Stimulated activated naive CD4-positive, alpha-beta T cell (primary cell): ENCODE measurements at places on chromosomes 6 and 20.

DNA sequence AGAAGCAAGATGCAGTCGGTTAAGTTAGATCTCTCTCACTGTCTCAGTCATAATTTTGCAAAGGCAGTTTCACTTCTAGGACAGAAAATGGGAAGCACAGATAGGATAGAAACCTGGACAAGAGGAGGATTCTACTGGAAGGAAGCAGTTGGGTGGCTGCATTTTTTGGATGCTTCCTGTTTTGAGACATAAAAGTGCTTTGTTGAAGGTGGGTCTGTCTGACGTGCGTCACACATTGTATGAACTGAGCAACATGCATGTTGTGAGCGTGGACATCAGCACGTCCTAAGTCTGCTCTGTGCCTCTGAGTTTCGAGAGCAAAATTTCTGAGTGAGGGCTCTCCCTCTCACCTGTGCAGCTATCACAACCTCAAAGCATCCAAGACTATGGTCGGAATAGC lies 68.7 kb upstream of the SNX9 start:
- DNase-seq, result no peak

- peak; percentile 36 for DNase-seq
These were observed 9.5 kb upstream of the HLA-DOA start for GRCh38 chr6:33018904-33019303.

GRCh38 chr6:30202366-30202765 lies 10.8 kb downstream of the TRIM26 start:
- no peak for DNase-seq

- no peak for DNase-seq
These were observed 15.7 kb downstream of the ADTRP start for GRCh38 chr6:11762794-11763459.

- no peak for DNase-seq
These were observed 27.3 kb upstream of the SLC22A23 start for GRCh38 chr6:3484192-3484591.

DNA sequence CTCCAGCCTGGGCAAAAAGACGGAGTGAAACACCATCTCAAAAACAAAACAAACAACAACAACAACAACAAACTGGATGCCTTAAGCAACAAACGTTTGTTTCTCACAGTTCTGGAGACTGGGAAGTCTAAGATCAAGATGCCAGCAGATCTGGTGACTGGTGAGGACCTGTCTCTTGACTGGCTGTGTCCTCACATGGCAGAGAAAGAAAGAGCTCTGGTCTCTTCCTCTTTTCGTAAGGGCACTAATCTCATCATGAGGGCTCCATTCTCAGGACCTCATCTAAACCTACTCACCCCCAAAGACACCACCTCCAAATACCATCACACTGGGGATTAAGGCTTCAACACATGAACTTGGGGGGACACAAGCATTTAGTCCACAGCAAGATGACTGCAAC lies 13.5 kb upstream of the GFOD1 start:
- DNase-seq, result no peak

DNA sequence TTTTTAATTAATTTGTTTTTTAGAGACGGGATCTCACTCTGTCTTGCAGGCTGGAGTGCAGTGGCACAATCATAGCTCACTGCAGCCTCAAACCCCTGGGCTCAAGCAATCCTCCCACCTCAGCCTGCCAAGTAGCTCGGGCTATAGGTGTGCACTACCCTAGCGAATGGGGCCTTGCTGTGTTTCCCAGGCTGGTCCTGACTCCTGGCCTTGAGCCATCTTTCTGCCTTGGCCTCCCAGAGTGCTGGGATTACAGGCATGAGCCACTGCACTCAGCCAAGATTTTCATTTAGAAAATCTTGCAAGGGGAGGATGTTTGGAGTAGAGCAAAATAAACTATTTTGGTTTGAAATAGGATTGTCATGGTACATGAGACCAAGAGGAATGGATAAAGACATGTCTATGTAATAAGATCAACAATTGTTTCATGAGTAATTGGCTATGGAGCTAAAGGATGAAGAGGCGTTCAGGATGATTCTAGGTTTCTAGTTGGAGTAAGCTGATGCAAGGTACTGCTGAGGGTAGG lies 237.8 kb downstream of the UST start:
- DNase-seq, result no peak

DNA sequence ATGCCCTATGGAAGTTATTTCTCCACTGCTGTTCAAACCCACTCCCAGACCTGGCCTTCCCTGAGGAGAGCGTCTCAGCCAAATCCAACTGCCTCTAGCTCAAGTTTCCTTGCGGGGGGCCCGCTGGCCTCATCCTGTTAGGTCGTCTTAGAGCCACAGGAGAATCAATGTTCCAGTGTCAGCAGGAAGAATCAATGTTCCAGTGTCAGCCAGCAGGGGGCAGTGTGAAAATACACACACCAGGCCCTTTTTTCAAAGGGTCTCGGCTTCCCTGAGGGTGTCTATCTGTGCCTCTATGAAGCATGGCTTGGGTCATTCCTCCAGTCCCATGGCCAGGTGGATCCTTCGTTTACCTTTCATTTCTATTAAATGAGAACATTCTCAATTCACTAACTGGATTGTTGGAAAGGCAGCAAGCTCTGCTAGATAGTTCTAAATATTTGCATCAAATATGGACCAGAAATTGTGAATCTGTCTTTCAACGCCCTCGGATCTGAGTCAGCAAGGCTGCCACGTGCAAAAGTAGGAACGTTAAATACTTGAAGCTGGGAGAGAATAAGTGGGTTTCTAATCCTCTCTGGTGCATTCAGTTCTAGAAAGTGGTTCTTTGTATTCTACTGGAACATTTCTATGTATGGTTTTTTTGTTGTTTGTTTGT lies 19.2 kb downstream of the PRND start:
- peak; percentile 72 for DNase-seq

GRCh38 chr20:5580940-5581708 lies 169.1 kb upstream of the SHLD1 start:
- no peak for DNase-seq

DNA sequence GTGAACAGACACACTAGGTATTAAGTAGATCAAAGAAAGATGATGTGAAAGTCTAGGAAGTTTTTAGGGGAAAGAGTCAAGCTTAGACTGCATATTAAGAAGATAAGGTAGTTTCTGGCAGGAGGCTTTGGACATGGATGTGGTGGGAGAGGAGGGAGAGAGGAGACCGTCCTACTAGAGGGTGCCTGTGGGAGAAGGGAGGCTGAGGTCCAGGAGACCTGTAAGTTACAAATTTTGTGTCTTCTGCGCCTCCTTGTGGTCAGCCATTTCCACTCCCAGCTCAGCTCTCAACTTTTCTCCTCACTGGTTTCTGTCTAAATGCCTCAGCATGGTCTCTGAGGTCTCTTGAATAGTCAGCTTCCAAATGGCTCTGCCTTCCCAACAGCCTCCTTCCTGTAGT lies 193.5 kb downstream of the UNC5CL start:
- DNase-seq, result no peak

DNA sequence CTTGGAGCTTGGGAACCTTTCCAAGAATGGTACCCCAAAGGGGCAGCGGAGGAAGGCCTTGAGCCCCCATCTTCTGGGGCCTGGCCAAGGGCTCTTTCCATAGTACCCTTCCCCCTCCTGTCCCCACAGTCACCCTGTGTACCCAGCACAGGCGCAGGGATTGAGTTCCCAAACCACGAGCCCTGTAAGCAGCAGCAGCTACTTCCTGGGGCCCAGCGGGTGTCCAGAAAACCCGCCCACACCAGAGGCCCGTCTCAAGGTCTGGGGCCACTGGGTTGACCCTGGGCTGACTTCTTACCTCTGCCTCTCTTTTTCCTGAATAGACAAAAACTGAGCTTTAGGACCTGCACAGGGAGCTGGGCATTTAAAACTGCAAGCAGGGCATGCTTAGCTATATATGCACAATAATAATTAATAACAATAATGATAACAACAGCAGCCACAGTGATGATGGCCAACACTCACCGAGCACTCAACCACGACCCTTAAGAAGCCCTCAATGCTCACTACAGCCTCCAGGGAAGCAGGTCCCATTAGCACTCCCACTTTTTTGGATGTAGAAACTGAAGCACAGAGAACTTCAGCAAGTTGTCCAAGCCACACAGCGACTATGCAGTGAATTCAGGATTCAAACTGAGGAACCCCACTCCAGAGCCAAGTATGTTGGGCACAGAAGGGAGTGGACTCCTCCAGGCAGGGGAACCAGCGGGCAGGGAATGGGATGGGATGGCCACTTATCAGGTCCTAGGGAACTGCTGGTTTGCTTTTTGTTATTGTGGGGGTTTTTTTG lies 14.5 kb downstream of the NOL4L start:
- no peak for DNase-seq

- no peak for DNase-seq
These were observed 40.0 kb downstream of the ALDH8A1 start for GRCh38 chr6:134909701-134910592.

DNA sequence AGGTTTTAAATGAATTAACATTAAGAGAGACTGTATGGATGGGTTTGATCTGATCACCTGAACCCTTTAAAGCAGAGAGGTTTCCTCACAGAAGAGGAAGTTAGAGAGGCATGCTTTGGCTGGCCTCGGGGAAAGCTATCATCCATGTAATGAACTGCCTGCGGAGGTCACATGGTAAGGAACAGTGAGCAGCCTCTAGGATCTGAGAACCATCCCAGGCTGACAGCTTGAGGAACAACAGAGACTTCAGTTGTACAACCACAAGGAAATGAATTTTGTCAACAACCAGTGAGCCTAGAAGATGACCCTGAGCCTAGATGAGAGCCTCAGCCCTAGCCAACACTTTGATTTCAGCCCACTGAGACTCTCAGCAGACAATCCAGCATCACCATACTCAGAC lies 2.9 kb upstream of the COL21A1 start:
- DNase-seq, result no peak

- no peak for DNase-seq
These were observed 37.4 kb downstream of the SLC35D3 start for GRCh38 chr6:136959471-136959891.

- peak; percentile 57 for DNase-seq
These were observed 86.5 kb downstream of the LYRM4 start for GRCh38 chr6:5174244-5174643.

DNA sequence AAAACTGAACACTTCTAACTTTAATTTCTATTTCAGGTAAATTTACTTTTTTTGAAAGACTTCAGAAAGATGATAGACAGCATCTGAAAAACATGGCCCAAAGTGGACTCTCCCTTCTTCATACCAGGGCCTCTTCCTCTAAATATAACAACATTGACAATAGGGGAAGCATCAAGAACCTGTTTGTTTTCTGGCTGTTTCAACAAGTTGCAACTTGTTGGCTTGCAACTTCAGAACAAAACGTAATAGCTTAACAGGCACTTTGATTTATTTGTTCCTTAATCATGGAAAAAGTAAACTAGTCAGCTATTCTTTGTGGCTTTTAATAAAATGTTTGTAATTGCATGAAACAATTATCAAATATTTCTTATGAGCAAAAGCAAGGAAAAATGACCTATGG lies 34.3 kb downstream of the RGS17 start:
- DNase-seq, result no peak

DNA sequence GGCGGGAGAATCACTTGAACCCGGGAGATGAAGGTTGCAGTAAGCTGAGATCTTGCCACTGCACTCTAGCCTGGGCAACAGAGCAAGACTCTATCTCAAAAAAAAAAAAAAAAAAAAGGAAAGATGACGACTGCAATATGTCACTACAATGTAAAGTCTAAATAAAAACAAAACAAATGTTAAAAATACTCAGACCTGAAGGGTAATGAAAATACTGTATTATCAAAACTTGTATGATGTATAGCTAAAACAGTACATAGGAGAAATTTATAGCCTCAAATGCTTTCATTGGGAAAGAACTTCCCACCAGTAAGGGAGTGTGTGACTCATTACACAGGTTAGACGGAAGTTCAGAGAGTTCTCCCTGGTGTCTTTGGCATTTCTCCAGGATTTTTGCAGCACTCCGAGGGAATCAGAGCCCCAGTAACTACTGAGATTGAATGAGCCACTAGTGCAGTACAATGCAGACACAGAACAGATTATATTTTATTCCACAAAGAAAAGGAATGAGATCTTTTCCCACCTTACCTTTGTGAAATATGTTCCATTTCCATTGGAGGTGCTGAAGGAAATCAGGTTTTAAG lies 12.5 kb upstream of the RALGAPB start:
- DNase-seq, result no peak

DNA sequence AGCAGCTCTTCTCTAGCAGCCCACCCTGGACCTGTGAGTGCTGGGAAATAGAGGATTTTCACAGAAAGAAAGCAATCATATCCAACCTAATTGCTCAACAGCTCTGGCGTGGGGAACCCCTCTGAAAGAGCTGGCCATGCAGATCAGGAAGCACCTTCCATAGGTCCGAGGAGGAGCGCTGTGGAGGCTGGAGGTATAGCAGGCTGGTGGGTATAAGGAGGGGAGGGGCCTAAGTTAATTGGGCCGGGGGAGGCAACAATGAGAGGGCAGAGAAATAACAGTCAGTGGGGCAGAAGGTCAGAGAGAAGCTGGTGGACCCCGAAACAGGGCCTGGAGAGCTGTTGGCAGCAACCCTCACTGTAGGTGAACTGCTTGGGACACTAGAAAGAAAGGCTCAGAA lies 40.8 kb downstream of the SNRNP48 start:
- DNase-seq, result no peak

DNA sequence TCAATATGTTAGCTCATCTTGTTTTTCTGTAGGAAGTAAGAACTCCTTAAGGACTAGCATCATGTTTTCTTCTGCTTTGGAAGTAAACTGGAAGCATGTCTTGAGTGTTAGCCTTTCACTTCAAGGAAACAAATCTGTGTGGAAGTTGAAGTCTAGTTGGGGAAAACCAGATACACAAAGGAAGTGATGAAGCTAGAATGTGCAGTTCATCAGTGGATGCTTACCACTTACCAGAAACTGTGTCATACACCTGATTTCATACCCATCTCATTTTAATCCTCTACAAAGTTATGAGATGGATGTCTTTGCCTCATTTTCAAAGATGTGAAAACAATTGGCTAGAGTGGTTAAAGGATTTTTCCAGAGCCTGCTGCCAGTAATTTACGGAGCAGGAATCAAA lies 75.8 kb downstream of the TMEM170B start:
- no peak for DNase-seq

- no peak for DNase-seq
These were observed 84.5 kb downstream of the PLCB1 start for GRCh38 chr20:8216375-8217200.

DNA sequence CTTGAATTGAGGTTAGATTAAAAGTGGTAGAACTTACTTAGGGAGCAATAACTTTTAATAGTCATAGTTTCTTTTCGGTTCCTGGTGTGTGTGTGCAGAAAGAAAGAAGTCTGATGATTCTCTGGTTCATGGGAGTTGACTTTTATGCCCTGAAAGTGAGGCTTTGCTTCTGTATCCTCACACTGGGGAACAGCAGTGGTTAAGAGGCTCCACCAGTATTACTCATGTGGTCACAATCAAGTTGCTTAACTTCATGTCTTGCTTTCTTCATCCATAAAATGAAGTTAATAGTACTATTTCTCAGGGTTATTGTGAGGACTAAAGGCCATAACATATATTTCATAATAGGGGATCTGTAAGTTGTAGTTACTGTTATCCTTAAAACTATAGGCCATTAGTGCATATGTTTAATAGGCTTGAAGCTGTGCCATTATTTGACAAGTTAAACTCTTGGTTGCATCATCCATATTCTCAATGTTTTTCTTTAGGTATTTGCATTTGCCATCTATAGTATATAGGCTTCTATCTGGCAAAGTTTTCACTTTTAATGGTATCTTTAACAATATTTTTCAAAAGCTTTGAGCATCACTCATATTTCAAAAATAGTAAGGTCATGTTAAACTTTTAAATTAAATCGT lies 262.4 kb downstream of the PLCB1 start:
- no peak for DNase-seq

- DNase-seq, result no peak
These were observed 81.2 kb upstream of the CCN6 start for GRCh38 chr6:111972745-111973117.
